ENCODE measurements at places on chromosomes 13 and 19.

- no peak for DNase-seq
These were observed 407.5 kb downstream of the SPRY2 start for GRCh38 chr13:79933389-79933788.

DNA sequence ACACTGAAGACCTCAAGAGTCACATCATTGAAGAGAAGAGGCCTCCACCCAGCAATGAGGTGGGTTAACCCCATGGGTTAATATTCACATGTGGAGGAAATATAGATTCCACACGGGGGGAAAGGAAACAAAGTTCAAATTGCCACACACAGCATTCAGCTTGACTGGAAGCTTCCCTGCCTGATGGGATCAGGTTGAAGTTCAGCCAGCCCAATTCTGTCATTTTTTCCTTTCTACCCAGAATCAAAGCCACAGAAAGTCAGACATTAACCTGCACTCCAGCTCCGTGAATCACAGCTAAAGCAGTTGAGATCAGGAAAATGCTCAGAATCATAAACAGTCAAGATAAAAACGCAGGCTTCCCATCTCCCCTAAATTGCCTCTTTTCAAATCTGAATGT is 208.7 kb upstream of the OBI1 start:
- DNase-seq = no peak

GRCh38 chr19:16529466-16530144 is 12.6 kb downstream of the CHERP start:
- no peak for DNase-seq

DNA sequence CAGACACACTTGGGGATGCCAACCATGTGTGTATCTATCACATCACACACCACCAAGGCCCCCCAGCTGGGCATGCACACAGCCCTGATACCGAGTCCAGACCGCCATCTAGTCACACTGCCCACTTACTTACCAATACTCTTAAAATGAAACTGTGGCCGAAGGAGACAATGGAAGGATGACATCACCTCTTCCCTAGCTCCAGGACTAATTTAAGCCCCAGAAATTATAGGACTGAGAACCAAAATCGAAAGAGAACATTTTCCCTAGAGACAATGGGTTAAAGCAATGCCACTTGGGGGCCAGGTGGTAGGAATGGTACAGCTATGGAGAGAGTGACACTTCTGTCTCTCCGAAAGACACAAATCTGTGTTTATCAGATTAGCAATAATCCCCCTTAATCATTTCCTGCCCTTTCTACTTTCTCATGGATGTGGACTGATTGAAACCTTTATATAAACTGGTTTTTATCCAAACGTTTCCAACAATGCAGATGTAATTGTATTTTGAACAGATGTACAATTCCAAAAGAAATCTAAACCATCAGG is 663 bp upstream of the GGACT start:
- DNase-seq = no peak

- DNase-seq = no peak
These were observed 12.2 kb upstream of the RABAC1 start for GRCh38 chr19:41971363-41971762.
